ENCODE measurements at places on chromosomes 3 and 15.
A peak's percentile ranks its signal among the peaks of the same experiment; 100 is the strongest.

- DNase-seq, result peak; percentile 59
These were observed 64.8 kb downstream of the RFTN1 start for GRCh38 chr3:16448639-16449070.

GRCh38 chr15:31307270-31308184 is 19.1 kb upstream of the KLF13 start:
- DNase-seq, result no peak

DNA sequence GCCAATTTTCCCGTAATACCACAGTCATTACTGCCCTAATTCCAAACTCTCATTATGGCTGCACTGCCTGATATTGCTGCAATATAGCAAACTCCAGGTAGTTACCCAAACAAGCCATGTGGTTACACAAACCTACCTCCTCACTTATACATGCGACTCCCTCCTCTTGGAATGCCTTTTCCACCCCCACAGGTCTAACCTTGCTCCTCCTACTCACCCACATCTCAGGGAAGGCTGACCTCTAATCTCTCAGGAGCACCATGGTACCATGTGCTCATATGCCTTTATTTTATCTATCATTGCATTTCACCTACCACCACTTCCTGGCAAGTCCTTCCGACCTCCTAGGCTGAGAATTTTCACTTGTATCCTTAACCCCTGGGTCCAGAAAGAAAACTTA is 2.9 kb downstream of the RBPMS2 start:
- DNase-seq, result no peak

DNA sequence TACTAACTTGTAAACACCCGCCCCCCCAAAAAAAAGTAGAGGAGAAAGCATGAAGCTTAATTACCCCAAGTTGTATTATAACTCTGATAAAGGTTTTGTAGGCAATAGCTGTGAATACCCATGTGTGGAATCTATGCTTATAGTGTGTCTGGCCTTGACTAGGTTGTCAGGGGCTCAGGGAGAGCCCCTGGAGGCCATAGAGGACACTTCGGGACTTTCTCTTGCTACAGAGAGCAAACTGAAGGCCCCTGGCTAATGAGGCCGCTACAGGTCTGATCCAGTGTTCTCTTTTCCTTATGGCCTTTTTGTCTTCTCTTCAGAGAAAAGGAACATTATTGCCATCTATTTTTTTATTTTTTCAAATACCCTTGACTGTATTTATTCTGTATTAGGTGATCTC is 19.1 kb upstream of the SCAANT1 start:
- DNase-seq, result no peak

DNA sequence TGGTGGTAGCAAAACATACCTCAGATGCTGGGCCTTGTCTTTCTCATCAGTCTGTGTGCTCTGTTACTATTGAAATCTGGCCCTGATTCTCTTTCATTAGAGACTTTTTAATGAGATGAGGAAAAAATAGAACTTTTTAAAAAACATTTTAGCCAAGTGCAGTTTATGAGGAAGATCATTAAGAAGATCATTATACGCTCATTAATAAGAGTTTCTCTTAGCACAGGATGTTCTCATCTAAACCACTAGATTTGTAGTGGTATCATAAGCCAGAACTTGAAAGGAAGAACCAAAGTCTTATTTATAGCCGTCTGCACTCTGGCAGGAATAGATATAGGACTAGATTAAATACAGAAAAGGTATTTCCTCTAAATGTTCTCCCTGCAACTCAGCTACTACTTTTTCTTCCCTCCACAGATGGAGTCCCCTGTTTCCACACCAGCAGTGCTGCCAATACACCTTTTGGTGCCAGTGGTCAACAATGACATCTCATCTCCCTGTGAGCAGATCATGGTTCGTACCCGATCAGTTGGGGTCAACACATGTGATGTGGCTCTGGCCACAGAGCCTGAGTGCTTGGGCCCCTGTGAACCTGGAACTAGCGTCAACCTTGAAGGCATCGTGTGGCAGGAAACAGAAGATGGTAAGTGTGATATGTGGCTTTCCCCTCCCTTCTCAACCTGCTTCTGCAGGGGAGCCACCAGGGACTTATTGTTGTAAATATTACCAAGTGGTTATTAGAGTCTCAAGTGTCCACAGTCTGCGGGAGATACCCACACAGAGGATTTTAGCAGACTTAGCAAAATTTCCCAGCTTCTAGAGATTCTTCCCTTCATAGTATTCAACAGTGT is 152.8 kb downstream of the RBPMS2 start:
- no peak for DNase-seq

Measured in occipital lobe (tissue), 3 donors.